ENCODE measurements at places on chromosomes 2 and 18. TPM values are rescaled to one million over a fixed set of nuclear protein-coding genes. Genes with fewer than 3 reads are reported as not detected.

Gene C1QL2
- not detected for polyA plus RNA-seq

DNA sequence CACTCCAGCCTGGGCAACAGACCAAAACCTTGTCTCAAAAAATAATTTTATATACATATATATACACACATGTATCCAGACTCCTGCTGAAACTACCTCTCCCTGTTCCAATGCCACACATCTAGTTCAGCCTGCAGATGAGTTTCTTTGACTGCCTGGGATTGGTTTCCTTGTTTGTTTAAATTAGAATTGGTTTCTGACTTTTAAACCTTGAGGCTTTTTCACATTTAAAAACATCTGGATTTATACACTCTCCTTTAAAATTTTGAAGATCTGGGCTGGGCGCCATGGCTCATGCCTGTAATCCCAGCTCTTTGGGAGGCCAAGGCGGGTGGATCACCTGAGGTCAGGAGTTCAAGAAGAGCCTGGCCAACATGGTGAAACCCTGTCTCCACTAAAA lies 21.8 kb upstream of the CXCR1 start:
- H3K27ac ChIP-seq, result no peak overlapping the region
- no peak overlapping the region for H3K4me3 ChIP-seq
- peaks cover 12% of the 10 kb centered on the region for H3K4me1 ChIP-seq
- H3K36me3 ChIP-seq, result no peaks in the 10 kb centered on the region
- no peaks in the 10 kb centered on the region for H3K27me3 ChIP-seq

DNA sequence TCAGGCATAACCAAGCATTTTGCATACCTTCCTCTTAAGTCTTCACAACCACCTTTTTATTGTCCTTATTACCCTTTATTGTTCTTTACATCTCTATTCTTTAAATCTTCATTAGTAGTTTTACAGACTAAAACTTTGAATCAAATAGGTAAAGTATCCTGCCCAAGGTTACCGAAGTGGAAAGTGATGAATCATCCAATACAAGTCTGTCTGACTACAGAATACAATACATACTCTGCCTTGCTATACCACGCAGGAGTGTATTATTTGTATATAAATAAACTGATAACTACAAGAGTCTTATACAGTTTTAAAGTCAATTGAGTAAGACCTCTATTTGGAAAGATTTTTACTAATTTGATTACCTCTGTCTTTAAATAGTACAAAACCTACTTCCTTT lies 196.0 kb downstream of the ZEB2 start:
- no peaks in the 10 kb centered on the region for H3K27me3 ChIP-seq
- H3K36me3 ChIP-seq, result no peaks in the 10 kb centered on the region
- H3K4me3 ChIP-seq, result no peak overlapping the region
- DNase-seq, result no peak
- H3K4me1 ChIP-seq, result no peaks in the 10 kb centered on the region

GRCh38 chr2:39381653-39382052 lies 55.4 kb downstream of the MAP4K3 start:
- peaks cover 5% of the 10 kb centered on the region for H3K4me1 ChIP-seq
- no peak overlapping the region for H3K4me3 ChIP-seq
- H3K27me3 ChIP-seq, result no peaks in the 10 kb centered on the region
- H3K36me3 ChIP-seq, result no peaks in the 10 kb centered on the region

DNA sequence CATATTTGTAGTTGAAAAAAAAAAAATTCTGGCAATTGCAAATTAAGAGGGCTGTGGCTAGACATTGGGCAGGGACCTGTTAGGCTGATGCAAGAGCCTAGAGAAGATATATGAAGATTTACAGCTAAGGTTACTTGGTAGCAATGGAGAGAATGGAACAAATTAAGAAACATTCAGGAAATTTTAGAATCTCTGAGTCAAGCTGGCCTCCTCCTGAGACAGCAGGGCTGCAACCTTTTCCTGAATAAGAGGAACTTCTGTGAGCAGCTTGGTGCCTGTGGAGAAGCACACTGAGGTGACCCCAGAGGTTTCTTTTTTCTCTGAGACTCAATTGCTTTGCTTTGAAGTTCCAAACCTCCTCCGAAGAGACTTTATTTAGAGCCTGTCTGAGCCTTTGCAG lies 118.6 kb upstream of the LRATD1 start:
- no peaks in the 10 kb centered on the region for H3K36me3 ChIP-seq
- H3K27ac ChIP-seq, result no peak overlapping the region
- no peak overlapping the region for H3K4me3 ChIP-seq
- no peaks in the 10 kb centered on the region for H3K27me3 ChIP-seq

Measured in small intestine (tissue), 16 donors.